T-helper 22 cell (primary cell): ENCODE measurements at places on chromosomes 2 and 18.

DNA sequence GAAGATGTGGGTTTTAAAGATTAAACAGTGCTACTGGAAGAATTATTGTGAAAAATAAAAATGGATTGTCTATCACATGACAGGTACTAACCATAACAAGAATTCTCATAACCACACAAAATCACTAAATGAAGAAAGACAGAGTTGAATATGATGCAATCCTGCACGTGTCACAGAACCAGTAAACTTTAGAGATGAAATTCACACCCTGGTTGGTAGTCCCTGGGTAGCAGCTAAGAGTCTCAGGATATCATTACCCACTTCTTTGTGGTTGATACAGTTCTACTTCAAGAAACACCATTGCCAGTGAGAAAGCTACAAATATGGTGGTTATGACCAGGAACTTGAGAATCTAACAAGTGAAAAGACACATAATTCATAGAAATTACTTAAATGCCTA lies 450.2 kb downstream of the ERBB4 start:
- DNase-seq = no peak

DNA sequence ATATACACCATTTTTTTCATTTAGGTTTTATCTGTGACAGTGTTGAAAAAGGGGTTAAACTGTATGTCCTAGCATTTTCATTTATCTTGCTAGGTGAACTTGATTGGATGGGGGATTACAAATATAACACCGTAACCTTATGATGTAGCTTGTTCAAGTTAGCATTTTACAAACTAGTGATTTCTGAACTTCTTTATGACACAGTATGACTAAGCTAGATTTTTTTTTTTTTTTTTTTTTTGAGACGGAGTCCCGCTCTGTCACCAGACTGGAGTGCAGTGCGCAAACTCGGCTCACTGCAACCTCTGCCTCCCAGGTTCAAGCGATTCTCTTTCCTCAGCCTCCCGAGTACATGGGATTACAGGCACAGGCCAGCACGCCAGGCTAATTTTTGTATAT lies 47.1 kb downstream of the KCMF1 start:
- no peak for DNase-seq

DNA sequence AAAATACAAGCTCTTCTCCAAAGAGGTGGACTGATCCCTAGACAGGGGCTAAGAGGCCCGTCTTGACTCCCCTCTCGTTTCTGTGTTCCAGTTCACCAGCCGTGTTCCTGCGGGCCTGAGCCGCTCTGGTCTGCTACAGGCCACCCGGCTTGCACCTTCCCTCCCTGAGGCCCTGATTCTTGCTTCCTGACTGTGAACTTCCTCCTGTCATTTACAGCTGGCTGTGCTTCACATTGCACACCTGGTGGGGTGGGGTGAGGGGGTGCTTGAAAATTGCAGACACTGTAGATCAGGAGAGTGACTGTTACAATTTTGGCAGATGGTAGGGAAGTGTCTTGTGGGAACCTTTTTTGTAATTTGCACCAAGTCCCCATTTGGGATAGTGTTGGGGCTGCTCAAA lies 64.4 kb downstream of the TSN start:
- DNase-seq = no peak

GRCh38 chr18:62739911-62740310 lies 24.6 kb downstream of the PHLPP1 start:
- DNase-seq = no peak

DNA sequence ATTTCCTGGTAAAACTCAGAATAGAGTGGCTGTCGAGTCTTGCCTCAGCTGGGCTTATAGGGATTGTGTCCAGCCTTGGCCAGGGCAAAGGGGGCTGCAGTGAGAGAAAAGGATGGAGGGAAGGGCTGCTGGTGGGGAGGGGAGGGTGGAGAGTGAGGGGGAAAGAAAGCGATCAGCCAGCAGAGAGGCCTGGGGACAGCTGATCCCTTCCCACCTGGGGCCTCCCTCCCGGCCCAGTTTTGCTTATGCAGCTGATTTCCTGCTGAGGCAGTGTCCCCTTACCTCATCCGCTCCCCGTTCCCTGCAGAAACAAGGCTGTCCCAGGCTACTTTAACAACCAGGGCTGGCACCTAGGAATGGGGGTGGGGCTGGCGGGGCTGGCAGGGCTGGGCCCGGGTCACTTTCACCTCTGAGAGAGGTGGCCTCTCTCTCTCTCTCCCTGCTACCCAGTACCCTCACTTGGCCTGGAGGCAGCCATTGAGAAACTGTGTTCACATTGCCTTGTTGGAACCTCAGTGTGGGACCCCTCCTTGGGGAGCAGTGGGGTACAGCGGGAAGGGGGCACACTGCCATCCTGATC lies 12.2 kb upstream of the GMPPA start:
- no peak for DNase-seq

GRCh38 chr18:37502036-37502435 lies 63.6 kb downstream of the CELF4 start:
- no peak for DNase-seq

- DNase-seq = no peak
Observed at GRCh38 chr2:42755191-42755880, 8.6 kb downstream of the OXER1 start.

GRCh38 chr2:45307147-45307546 lies 297.9 kb upstream of the SIX2 start:
- DNase-seq = no peak
